Stimulated activated CD4-positive, alpha-beta T cell treated with anti-CD3 and anti-CD28 coated beads, TNF-alpha, amount 100 ng/mL, for 1 hour (primary cell): ENCODE measurements at places on chromosomes 4 and X.

DNA sequence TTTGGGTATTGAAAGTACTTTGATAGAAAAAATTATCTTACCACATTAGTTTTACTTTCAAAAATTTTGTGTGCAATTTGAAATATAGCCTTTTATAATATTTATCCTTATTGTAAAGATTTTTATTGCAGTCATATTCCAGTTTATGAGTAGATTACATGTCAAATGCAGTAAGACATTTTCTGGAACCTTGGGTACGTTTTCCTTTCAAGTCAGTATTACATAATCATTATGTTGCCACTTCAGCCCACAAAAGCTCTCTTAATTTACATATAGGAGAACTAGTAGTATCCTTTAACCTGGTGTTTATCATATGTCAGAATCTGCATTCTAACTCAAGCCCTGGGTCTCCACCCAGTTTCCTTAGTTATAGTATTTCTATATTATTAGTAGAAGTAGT, 98.5 kb downstream of the CENPC start:
- no peak for DNase-seq

DNA sequence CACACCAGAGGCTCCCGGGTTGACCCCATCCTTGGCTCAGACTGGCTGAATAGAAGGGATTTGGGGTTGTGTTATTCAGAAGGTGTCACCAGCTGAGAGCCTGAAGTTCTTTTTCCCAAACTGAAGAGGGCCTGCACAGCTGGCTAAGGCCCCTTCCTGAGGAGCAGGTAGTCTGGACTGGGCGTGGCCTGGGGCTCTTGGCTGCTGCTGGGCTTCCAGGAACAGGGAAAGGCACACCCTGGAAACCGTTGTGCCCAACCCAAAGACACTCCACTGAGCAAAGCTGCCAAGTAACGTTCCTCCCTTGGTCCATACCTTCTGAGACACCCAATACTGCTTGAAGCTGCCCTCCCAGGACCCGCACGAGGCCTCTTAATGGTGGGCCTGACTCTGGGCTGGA, 8.3 kb upstream of the CXCR3 start:
- no peak for DNase-seq

GRCh38 chr4:143360838-143361625, 24.4 kb downstream of the GAB1 start:
- no peak for DNase-seq

DNA sequence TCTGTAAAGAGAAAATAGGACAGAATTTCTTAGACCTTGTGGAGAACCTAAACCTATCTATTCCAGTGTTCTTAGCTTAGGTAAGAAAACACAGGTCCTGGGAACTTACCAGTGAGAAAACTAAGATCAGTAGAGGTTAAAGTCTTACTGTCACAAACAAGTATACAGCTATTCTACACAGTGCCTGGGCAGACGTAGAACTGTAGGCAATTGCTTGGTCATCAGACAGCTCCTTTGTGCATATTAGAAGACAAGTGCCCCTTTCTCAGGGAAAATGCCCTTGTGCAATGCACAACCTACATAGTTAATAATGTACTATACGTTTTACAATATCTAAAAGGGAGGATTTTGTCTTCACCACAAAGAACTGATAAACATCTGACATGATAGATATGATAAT, 86.6 kb upstream of the JADE1 start:
- no peak for DNase-seq

DNA sequence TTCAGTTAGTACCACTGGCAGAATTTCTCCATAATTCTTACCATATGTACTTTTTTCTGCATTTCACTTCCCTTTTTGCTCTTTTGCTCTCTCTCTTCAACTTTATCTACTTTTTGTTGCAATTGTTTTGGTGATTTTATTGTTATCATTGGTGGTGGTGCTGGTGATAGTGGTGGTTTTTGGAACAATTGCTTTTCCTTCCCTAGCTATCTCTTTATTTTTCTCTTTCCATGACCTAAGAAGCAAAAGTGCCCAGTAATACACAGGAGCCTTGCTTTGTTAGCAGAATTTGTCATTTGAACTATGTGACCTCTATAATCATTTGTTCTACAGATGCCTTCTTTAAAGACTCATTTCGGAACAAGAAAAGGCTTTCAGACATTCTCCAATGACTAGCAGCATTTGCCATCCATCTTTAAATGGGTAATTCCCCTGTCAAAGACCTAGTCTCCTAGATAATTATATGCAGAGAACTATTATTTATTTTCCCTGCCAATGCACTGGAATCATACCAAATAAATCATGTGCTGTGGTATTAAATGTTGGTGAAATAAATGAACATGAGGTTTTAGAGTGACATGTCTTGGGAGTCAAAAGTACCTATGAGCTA, 154.5 kb downstream of the GASK1B start:
- DNase-seq, result no peak

- DNase-seq, result no peak
Observed at GRCh38 chr4:124610211-124610610, 102.3 kb downstream of the ANKRD50 start.

DNA sequence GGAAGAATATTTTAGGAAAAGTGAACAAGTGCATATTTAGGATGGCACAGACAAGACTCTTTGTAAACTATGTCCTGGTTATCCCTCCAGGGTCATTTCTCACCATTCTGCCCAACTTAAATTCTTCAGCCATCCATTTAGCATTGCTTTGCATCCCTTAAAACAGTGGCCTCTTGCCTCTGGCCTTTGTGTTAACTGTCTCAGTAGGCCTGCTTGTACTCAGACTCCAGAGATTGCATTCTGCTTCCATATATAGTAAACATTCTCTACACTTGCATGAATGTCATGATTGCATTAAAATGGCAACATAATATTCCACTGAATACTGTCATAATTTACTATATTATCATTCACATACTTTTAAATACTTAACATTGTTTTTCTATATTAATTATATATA, 43.2 kb downstream of the NR3C2 start:
- DNase-seq, result no peak

DNA sequence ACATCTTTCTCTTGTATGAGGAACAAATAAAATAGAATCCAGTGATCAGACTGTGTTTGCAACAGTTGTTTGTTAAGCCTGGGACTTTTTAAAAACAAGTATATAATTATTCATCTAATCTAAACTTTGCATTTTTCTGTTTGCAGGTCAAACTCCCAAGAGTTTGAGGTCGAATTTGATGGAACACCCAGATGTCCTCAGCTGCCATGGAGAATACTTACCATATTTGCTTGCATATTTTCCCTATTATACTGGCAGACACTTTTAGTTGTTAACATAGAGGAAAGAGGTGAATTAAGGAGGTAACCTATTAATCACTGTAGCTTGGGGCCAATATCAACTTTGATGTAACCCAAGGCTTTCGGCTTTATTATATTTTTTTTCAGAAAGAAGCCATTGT, 401.5 kb upstream of the DIPK2B start:
- no peak for DNase-seq

DNA sequence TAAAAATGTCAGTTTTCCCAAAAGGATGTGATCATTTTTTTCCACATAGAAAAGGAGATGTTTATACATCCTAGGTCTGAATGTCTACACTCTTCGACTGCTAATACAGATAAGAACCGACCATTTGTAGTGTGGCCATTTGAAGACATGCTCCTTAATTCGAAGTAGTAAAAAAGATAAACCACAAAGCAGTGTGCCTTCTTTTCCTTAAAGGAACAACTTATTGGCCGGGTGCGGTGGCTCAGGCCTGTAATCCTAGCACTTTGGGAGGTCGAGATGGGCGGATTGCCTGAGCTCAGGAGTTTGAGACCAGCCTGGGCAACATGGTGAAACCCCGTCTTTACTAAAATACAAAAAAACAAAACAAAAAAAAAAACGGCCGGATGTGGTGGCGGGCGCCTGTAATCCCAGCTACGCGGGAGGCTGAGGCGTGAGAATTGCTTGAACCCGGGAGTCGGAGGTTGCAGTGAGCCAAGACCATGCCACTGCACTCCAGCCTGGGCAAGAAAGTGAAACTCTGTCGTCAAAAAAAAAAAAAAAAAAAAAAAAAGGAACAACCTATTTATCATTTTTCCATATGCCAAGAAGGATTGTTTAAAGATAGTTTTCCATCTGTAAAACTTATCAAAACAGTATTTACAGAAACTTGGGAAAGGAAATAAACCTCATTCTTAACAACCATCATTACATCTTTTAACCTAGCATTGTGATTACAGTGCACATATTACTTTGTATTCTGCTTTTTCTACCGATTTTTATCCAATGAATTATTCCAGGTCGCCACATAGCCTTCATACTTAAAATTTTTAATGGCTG, 2.6 kb downstream of the INTS6L start:
- DNase-seq, result no peak

- no peak for DNase-seq
Observed at GRCh38 chrX:40987413-40987812, 97.8 kb upstream of the USP9X start.

DNA sequence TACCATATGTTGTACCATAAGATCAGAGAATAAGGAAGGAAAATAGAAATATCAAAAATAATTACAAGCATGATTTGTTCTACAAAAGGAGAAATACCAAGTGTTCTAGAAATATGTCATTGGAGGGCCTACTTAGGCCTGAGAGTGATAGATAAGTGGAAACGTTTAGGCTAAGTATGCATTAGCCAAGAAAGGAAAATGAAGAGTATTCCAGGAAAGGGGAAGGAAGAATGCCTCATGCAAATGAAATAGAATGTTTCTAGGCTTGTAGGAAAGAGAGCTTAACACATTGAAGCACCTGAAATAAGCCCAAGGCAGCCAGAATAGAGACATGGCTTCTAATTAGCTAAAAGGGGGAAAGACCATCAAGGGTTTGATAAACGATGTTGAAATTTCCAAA, 595.7 kb upstream of the ATOH1 start:
- DNase-seq, result no peak

DNA sequence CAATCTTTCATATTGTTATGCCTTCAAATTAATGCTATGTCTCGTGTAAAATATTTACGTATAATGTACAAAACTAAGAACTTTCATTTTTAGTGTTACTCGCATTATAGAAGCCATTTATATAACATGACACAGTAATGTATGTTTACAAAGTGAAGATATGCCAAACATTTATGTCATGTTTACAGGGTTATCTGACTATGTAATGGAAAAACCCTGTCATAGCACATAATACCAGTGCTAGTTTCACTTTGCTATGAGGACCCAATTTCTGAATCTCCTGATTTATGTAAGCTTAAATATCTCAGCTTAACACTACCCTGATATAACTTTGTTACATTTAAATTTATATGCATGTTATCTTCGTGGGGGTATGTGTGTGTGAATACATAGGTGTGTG, 233.1 kb downstream of the FAT4 start:
- DNase-seq, result no peak

DNA sequence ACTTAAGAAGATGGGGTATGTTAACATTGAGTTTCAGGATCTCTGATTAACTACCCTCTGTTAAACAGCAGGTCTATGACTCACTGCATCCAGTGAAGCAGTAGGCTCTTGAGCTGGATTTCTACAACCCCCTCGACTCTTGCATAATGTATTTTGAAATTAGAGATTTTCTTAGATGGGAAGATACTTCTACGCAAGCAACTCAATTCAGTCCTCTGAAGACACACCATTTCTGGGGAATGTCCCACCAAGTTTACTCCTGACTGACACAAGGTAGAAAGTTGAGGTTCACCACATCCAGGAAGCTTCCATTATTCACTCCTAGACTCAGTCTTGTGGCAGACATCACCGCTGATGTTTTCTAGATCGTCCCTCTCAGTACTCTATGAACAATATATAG, 12.9 kb downstream of the PALLD start:
- no peak for DNase-seq

DNA sequence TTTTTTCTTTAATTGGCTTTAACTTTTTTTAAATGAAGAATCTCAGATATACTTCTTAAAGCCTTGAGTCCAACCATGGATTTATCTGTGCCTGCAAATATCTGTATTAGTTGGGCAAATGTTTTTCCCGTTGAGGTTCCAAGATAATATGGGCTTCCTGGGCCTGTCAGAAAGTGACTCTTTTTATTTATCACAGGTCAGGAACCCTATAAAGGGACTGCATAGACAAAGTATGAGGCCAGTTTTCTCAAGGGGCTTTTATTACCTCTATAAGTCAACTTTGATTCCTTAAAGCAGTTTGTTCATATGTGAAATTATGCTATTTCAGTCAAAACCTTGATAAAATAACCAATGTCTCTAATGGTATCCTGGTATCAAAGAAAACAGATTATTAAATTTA, 80.2 kb upstream of the BMP2K start:
- no peak for DNase-seq

GRCh38 chr4:8647626-8648025, 55.1 kb downstream of the CPZ start:
- no peak for DNase-seq

- no peak for DNase-seq
Observed at GRCh38 chrX:23783589-23784469, 856 bp downstream of the SAT1 start.

GRCh38 chrX:129783291-129783713, 3.6 kb downstream of the SASH3 start:
- no peak for DNase-seq

GRCh38 chr4:94660614-94661013, 97.1 kb upstream of the BMPR1B start:
- DNase-seq, result no peak

DNA sequence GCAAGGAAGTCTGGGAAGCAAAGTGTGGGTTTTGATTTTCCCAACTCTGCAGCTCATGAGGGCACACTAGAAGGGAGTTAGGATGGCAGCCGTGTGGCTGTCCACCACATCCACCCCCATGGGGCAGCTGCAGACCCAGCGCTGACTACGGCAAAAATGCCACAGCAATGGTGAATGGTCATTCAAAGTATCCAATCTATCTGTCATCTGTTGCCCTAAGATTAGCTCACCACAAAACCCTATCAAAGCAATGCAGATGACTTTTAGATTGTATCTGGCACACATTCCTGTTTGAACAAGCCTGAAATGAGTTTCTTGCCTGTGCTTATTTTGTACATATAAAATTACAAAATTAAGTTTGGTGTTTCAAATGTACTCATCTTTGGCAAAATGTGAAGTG, 29.7 kb upstream of the HPSE start:
- DNase-seq, result no peak

GRCh38 chr4:80713409-80713808, 317.1 kb upstream of the BMP3 start:
- no peak for DNase-seq

DNA sequence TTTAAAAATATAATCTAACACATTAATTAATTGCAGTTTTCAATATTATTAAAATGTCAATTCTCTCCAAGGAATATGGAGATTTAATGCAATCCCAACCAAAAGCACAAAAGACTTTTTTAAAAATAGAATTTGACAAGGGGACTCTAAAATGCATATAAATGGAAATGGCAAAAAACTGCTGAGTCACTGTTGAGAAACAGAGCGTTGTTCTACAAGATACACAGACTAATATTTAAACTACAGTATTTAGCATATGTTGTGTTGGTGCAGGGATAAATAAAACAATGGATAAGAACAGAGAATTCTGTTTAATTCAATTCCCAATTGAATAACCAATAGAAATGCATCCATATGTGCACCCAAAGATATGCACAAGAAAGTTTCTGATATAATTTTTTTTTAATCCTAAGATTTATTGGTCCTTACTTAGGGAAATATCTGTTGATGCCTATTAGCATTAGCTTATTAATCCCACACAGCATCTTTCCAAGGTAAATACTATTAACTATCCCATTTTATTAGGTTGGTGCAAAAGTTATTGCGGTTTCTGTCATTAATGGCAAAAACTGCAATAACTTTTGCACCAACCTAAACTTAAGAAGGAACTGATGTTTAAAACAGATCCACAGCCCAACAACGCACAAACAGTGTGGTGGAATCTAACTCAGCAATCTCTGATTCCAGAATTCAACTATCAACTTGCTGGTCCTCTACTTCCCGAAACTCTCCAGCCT, 86.8 kb upstream of the VEGFC start:
- no peak for DNase-seq
